ENCODE measurements at places on chromosomes 7 and 10.

- no peak for DNase-seq
These were observed 3.1 kb downstream of the CYP2W1 start for GRCh38 chr7:985915-986741.

DNA sequence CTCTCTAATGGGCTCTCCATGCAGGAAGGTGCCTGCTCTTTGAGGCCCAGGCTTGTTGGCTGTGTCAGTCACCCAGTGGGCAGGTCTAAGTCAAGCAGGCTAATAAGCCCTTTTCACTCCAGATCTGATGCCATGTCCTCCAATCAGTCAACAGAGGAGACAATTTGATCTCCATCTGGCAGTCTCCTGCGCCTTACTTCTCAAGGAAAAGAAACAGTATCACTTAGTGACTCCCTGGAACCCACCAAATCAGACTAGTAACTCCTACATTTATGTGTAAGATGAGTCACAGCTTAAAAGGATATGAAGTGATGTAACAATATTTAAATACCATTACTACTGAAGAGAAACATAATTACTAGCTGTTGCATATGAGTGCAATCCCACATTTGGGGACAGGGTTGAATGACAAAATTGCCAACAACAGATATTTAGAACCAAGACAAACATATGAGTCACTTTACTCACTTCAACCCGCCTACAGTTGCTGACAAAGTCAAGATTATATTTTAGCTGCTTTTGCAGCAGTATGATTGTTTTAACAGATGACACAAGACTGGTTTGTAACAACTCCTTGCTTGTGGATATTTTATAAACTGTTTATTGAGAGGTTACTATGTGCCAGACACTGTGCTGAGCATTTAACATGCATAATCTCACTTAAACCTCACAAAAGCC, 72.1 kb downstream of the USP6NL start:
- no peak for DNase-seq

DNA sequence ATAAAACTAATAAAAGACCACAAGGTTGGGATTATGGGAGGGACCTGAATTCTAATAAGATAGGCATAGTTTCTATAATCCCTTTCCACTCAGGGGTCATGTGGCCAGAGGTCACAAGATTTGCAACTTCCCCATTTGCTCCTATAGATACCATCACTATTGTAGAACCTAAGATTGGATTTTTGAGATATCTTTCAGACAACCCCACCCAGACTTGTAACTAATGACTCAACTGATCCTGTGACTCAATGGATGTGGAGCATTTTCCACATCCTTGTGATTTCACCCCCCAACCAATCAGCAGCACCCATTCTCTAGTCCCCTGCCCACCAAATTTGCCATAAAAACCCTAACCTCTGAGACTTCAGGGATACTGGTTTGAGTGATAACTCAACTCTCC, 51.9 kb upstream of the PIK3AP1 start:
- DNase-seq, result no peak

DNA sequence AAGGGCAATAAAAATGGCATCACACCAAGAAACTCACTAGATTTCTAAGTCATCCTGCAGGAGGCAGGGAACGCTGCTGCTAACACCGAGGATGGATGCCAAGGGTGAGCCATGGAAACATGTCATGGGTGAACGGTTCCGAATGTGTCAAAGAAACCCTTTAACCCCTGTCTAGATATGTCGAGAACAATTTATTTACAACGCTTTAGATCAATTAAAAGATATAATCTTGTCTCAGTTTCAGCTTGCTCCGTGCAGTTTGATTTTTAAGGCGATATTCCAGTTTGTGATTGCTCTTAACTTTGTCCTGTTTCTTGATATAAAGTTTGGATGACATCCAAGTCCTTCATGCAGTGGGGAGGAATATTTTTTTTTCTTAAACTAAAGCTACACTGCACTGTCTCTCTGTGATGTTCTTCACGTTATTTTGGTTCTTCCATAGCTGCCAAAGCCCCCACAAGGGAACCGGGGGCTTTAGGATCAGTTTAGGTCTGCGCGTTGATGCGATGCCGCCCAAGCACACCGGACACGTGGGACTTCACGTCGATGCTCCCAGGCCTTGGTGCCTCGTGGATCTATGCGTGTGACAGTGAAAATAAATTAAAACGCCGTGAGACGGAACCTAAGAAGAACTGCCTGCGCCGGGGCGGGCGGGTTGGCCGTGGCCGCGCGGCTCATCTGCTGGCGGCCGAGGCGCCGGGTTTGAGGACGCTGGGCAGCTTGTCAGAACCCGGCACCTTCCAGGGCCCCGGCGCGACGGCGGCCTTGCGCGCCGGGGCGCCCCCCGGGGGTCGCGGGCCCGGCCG, 220.3 kb downstream of the PHTF2 start:
- no peak for DNase-seq

DNA sequence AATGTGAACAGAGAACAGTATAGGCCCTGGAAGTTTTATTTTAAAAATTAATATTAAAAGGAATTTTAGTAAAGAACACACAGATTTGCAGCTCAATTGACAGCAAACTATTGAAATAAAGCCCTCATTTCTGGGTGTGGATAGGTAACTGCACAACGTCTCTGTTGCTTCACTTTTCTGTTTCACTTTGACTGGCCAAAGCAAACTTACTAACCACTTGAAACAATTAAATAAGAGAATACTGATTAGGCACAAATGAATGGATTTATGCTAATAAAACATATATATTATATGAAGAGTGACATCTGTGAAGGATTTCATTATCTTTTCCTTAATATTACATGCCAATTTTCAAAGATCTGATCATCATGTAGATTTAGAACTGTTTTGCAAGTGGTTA, 11.9 kb downstream of the ZNF804B start:
- DNase-seq, result no peak
